ENCODE measurements at places on chromosomes 12 and 14.

DNA sequence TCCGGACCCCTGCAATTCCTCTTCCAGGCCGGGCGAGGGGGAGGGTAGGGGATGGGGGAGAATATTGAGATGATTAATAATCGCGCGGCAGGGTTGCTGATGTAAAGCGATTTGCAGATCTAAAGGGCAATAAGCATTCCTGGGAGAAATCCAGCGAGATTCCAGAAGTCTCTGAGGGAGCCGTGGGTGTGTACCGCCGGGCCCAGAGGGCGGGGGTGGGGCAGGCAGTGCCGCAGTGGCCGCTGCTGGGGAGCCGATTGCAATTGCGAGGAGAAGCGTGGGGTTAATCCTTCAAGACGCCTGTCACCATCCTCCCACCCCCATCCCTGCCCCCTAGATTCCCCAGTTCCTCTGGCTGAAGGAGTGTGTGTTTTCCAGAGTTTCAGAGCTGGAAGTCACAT, 16.4 kb downstream of the FOS start:
- DNase-seq: peak; percentile 95

GRCh38 chr14:98594156-98594555, 677.8 kb downstream of the BCL11B start:
- no peak for DNase-seq

GRCh38 chr14:30125322-30125979, 197.8 kb upstream of the PRKD1 start:
- DNase-seq: peak; percentile 17

- no peak for DNase-seq
Measured at GRCh38 chr12:12741660-12742059, 24.5 kb downstream of the CDKN1B start.

DNA sequence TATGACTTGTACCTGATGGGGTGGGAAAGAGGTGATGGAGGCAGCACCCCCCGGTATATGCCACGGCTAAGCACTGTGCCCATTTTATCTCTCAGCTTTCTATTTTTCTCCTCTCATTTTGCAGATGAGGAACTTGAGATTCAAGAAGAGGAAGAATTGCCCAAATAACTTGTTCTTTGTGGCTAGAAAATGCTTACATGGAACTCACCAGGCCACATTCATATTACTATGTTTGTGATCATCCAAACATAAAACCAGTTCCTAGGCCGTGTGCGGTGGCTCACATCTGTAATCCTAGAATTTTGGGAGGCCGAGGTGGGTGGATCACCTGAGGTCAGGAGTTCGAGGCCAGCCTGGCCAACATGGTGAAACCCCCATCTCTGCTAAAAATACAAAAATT, 14.5 kb upstream of the PSMD9 start:
- DNase-seq: no peak

DNA sequence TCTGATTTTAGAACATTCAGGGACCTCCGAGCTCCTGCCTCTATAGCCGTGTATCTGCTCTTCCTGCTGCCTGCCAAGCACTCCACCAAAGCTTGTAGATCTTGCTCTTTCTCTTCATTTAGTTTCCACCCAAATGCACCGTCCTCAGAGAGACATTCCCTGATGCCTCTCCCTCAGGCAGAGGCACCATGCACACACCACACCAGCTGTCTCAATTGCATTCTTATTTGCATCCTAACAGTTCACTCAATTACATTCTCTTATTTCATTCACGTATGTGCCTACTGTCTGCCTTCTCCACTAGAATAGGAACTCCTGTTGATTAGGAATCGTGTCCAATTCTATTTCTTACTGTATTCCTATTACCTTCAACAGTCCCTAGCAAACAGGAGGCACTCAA, 845.4 kb upstream of the TMEM132C start:
- DNase-seq: no peak

GRCh38 chr14:93033084-93033982, 82.4 kb downstream of the ITPK1 start:
- no peak for DNase-seq

DNA sequence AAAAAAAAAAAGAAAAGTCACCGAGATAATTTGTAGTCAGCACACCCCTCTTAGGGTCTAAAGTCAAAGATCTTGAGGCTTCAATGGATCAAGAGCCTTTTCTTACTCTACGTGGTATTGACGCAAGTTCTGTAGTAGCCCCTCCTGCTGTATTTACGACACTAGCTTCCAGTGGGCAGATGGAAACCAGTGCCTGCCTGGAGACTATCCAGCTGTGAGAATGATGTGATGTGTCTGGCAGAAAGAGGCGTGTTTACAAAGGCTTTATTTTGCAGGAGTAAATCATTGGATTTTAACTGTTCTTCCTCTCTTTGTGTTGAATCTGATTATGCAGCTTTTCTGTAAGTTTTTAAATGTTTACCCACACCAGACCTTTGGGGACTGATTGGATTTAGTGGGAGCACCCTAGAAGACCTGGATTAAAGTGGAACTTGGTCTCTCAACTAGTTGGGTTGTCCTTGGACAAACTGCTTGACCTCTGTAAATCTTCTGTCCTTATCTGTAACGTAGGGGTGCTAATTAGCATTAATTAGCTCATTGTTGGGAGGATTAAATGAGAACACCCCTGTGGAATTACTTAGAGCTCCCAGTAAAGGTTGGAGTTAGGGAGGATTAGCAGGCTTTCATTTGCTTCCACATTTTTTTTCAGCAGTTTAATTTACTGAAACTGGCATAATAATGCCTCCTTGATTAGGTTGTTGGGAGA, 72.4 kb downstream of the RASSF3 start:
- DNase-seq: peak; percentile 53

DNA sequence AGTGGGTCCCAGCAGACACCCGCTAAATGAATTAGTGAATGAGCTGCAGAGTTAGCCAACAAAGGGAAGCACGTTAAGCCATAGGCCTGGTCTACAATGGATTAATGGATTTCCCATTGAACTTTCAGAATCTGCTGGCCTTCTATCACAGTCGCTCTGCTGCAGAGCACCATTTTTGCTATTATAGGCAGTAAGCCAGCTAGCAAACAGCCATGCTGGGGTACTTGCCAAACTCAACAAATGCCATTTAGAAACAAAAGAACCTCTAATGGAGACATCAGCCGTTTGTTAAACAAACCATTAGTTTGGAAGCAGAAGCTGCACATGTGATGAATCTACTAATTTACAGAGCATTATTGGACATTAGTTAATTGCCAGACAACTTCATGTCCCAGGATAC, 181.1 kb upstream of the STXBP6 start:
- no peak for DNase-seq

DNA sequence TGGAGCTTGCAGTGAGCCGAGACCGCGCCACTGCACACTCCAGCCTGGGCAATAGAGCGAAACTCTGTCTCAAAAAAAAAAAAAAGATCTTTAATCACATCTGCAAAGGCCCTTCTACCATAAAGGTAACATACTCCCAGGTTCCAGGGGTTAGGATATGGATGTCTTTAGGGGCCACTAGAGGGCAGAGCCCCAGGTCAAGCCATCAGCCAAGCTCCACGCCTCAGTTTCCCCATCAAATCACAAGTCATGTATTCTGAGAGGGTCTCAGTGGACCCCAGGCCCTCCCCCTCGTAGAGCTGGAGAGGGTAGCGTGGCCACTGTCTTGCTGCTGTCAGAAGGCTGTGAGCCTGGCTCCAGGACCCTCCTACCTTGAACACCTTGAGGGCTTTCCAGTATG, 18.8 kb downstream of the SLC8B1 start:
- no peak for DNase-seq

DNA sequence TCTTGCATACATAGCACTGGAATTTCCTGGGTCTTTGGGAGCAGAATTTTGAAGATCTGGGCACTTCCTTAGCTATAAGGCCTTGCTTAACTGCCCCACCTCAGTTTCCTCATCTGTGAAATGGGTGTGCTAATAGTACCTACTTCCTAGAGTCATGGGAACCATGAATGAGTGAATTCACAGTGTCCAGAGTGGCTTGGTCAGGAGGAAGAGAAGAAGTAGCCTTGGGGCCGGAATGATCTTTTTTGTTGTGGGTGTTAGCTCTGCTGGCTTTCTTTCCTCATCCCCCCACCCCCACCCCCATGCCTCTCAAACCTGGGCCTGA, 2.4 kb downstream of the SH2B3 start:
- no peak for DNase-seq

DNA sequence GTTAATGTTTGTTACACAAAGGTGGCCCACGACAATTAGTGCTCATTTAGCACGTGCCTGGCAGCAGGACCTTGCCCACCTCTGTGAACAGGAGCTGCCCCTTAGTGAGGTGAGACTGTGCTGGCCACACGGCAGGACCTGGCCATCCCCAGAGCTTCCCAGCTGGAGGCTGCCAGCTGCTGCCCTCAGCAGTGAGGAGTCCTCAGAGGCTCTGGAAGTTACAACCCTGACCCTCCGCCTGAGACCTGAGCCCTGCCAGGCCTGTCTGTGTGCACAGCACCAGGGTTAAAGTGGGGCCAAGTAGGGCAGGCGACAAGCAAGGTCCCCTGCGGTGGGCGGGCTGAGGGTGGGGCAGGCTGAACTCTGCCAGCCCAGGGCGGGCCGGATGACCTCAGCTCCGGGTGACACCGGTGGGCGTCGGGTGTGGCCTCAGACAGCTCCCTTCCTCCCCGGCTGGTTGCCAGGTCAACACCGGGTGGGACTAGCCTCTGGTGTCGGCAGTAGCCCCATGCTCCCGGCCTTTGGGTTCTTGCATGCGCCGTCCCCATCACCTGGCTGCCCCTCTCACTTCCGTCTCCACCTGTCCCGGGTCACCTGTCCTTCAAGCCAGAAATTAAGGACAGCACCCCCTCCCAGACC, 9.2 kb upstream of the LBHD2 start:
- no peak for DNase-seq

DNA sequence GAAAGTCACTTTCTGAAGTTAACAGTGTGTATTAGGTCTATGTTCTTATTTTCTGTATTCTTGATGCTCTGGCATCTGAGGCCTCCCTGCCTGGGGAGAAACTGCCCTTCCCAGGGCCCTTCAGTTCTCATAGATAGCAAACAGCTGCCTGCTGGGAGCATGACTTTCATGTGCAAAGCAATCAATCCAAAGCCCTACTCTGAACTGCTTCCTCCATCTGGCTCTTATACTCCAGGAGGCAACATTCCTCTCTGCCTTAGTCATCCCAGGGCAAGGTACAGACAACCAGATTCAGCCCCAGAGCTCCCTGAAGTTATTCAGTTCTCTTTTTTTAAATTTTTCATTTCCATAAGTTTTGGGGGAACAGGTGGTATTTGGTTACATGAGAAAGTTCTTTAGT, 41.7 kb upstream of the RIN3 start:
- peak; percentile 96 for DNase-seq

DNA sequence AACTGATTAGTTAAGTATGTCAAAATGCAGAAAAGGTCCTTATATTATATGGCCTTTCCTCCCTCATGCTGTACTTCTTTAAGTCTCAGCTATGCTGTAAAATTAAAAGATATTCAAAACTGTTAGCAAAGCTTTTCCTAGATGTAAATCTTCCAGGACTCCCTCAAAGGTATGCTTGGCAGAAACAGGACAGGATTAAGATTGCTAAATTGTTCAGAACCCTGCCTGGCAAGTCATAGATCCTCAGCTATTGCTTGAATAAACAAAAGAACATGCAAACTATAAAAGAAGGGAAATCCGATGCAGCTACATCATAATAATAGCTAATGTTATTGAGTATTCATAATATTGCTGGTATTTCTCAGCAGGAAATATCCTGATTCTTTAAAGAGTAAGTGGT, 322.6 kb downstream of the CCDC91 start:
- no peak for DNase-seq

GRCh38 chr14:68898248-68899032, 80.7 kb downstream of the ACTN1 start:
- DNase-seq: no peak

DNA sequence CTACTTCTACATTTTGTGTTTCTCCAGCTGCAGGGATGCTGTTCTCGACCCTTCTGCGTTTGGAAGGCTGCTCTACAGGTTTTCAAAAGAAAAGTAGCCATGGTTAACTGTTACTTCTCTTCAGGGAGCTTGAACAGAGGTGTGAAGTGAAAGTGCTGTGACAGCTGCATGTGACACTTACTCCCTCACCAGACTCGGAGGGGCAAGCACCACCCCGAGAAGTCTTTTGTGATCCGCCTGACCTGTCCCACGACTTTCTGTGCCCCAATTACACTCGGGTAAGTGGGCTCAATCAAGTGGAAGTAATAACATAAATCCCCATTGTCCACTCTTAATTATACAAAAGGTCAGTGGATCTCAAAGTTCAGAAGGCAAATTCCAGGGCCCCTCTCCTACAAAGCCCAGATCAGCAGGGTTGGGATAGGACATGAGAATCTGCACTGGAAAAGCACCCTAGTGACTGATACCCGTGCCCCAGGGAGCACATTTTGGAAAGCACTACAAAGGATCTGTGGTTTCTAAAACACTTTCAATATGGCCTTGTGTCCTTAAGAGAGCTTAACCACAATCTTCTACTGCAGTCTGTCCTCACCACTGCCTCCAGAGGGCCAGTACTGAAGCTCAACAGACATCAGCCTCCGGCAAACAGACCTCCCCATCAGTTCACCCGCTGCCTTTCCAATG, 11.5 kb downstream of the FICD start:
- DNase-seq: peak; percentile 57

- no peak for DNase-seq
Measured at GRCh38 chr14:69612783-69613130, 1.4 kb downstream of the SUSD6 start.

DNA sequence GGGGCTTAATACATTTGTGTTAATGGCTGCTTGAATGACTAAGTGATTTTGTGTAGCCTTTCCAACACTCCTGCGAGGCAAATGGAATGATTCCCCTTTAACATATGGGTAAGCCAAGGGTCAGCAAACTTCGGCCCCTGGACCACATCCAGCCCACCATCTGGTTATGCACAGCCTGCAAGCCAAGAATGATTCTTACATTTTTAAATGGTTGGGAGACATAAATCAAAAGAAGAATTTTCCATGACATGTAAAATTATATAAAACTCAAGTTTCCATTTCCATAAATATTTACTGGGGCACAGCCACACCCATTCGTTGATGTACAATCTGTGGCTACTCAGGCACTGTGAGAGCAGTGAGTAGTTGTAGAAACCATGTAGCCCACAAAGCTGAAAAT, 9.0 kb downstream of the SLC8B1 start:
- DNase-seq: peak; percentile 87

DNA sequence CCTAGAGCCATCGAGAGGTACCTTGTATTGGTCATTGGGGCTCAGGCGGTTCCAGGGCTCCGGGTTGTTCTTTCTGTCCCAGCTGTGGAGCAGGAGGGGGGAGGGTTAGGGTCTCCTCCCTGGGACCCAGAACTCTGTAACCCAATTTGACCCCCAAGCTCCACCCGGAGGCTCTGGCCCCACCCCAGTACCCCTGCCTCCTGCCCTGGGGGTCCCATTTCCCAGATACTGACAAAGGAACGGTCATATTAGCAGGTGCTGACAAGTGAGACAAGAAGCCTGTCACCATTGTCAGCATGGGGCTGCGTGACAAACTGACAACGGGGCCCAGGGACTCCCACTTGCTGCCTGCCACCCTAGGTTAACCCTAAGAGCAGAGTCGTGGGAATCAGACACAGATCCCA, 6.2 kb downstream of the SHMT2 start:
- DNase-seq: no peak

DNA sequence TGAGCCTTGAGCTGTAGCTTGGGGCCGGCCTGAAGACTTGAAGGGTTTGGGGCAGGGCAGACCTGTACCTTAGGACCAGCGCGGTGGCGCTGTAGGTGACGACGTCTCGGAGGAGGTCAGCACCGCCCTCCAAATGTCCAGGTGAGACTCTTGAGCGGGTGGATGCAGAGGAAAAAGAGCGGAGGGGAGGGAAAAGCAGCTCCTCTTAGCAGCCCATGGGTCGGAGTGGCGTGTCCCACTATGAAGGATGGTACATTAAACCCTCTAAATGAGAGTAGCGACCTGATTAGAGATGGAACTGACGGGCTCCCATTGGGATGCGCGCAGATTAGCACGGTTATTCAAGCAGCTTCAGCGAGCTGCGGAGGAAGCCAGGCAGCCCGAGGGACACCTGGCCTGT, 77.0 kb upstream of the MAP1LC3B2 start:
- DNase-seq: no peak
